Activated CD8-positive, alpha-beta memory T cell treated with anti-CD3 and anti-CD28 coated beads for 1 hour (primary cell): ENCODE measurements at places on chromosomes 4 and X.

DNA sequence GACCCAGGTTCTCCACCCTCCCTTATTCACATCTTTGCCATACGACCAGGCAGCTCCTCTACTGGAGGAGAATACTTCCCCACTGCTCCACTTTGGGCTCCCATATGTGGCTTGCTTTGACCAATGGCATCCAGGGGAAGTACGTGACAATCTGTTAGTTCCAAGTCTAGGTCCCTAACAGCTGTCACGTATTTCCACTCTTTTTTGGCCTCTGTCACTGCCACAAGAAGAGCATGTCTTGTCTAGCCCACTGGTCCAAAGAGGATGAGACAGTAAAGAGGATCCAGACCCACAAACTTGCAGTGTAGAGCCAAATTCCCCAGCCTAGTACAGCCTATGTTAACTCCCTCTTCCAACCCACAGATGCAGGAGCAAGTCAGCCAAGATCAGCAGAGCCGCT, 49.7 kb upstream of the GATB start:
- no peak for DNase-seq

DNA sequence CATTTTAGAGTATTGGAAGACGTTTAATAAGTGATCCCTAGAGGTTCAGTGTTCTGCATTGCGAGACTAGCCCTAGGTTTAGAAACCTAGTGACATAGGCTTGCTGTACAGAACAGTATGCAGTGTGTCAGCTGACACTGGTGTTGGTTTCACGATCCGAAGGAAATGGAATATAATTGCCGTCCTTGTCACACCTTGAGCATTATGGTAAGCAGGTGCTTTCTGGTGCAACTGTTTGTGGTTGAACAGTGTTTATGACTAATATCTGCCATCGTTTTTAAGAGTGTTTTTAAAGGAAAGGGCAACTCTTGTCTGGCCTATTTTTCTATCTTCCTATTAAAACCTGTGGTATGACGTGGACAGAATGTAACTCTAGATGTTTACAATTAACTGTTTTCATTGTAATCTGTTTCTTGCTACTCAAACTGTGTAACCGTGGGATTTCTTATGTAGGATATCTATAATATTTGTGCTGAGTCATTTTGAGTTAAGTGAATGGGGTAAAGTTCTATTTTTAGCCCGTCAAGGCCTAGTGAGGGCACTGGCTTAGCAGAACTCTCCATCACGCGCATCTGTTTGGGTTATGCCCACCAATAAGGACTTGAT, 53.8 kb upstream of the TBC1D14 start:
- DNase-seq = peak; percentile 6

- no peak for DNase-seq
Observed at GRCh38 chr4:164383358-164384220, 370.3 kb upstream of the SMIM31 start.

- no peak for DNase-seq
Observed at GRCh38 chr4:89434364-89434988, 126.9 kb upstream of the GPRIN3 start.

- no peak for DNase-seq
Observed at GRCh38 chr4:114302472-114302871, 296.1 kb upstream of the UGT8 start.

- no peak for DNase-seq
Observed at GRCh38 chr4:19520939-19521520, 730.7 kb upstream of the SLIT2 start.

GRCh38 chrX:145213504-145213903, 33.8 kb upstream of the SPANXN1 start:
- no peak for DNase-seq

- no peak for DNase-seq
Observed at GRCh38 chr4:39341075-39341725, 25.0 kb downstream of the RFC1 start.

- no peak for DNase-seq
Observed at GRCh38 chr4:142539796-142540482, 306.2 kb downstream of the INPP4B start.

- no peak for DNase-seq
Observed at GRCh38 chr4:53023677-53024299, 161.7 kb downstream of the RASL11B start.

DNA sequence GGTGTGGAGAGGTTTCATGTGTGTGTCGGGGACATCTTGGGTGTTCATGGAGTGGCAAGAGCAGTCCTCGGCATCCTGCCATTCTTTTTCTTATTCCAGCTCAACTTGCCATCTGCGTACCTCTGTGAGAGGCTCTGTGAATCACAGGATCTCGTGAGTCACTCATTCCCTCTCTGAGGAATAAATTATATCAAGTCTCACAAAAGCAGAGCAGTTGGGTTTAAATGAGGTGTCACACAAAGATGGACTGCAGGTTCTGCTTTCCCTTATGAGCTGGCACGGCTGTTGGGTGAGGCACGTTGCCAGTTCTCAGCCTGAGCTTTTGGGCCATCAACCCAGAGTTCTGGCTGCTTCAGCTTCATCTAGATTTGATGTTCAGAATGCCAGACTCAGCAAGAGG, 6.8 kb upstream of the OCIAD2 start:
- no peak for DNase-seq

GRCh38 chr4:151912632-151913031, 151.8 kb upstream of the GATB start:
- DNase-seq = no peak

DNA sequence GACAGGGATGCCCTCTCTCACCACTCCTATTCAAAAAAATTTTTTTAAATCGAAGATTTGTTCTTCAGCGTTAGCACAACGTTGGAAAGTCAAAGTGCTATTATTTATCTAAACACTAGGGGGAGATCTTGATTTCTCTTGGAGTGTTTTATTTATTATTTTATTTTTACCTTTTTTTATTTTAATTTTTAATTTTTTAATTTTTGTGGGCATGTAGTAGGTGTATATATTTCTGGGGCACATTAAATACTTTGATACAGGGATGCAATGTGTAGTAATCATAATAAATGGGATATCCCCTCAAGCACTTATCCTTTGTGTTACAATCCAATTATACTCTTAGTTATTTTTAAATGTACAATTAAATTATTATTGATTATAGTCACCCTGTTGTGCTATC, 37.4 kb upstream of the SLC10A4 start:
- DNase-seq = no peak

DNA sequence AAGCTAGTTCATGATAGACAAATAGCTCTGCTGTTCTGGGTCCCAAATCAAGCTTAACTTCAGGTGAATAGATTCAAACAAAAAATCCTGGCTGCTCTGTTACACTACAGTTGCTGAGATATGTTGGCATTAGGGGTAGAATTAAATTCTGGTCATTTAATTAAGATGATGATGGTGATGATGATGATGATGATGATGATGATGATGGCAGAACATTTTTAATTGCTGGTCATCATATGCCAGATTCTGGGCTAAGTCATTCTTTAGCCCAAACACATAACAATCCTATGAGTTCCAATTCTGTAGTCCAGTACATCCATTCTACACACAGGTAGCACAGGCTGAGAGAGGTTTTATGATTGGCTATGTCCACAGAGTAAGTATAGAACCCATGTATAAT, 741.5 kb downstream of the STIM2 start:
- DNase-seq = no peak

DNA sequence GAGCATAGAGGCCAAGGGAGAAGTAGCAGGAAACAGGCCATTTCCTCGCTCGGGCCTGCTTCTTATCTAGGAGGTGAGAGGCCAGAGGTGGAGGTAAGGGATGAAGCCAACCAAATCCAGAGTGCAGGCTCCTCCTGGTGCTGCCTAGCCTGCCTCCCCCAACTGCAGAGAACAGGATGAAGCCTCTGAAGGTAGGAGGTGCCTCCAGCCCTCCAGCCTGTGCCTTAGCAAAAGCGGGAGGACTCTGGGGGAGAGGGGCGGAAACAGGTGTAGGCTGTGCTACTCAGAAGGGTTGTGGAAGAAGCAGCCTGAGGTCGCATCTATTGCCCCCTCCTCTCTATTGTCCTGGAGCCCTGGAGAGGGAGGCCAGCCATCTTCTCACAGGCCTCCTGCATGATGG, 2.9 kb upstream of the MTM1 start:
- no peak for DNase-seq

DNA sequence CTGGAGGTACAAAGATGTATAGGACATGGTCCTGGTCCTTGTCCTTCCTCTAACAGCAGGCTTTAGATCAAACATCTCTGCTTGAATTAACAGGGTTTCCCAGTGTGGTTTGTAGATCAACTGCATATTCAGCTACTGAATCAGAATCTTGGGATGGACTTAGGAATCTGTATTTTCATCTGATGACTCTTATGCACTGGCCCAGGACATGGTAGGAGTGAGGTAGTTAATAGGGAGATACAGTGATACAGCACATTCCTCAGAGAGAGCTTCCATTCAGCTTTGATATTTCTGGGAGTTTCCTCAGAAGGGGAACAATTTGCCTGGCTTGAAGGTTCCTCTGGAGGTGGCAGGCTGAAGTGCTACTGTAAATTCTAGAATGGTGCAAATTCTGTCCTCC, 203.1 kb downstream of the LARP7 start:
- DNase-seq = no peak

GRCh38 chrX:129690435-129690834, 35.7 kb upstream of the APLN start:
- DNase-seq = no peak

DNA sequence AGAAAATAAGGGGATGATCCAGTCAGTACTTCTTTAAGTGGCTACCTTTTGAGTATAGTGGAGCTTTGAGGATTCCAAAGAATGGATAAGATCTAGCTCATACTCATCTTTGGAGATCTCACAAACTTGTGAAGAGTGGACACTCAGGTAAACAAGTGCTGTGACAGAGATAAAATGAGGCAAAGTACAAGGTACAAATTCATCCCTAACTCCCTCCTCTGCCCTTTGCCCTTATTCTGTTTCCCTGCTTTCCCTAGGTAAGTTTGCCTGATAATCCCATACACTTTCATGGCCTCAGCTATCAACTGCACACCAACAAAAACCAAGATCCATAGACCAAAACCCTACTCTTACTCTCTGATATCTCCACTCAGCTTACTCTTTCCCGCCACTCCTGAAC, 16.4 kb upstream of the CPEB2 start:
- no peak for DNase-seq

- DNase-seq = no peak
Observed at GRCh38 chr4:138706201-138706600, 309.4 kb upstream of the NOCT start.

- no peak for DNase-seq
Observed at GRCh38 chr4:152072906-152073305, 312.1 kb upstream of the GATB start.

GRCh38 chr4:112253382-112254000, 21.9 kb downstream of the AP1AR start:
- no peak for DNase-seq

- no peak for DNase-seq
Observed at GRCh38 chrX:74383611-74384010, 37.7 kb upstream of the SLC16A2 start.

DNA sequence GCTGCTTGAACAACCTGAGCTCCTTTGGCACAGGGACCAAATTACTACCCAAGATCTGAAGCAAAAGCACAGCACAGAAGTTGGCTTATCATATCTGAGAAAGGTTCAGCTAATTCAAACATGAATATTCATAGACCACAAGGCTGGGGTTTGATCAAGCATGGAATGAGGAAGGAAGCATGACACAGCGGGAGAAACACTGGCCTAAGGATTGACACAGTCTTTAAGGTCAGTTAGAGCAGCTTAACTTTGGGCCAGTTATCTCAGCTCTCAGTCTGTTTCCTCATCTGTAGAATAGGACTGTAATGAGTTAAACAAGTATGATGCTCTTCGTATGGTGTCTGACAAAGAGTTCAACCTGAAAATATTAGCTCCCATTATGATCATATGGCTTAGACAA, 88.5 kb upstream of the CBR4 start:
- no peak for DNase-seq

- no peak for DNase-seq
Observed at GRCh38 chrX:18424482-18425198, 768 bp upstream of the CDKL5 start.

- no peak for DNase-seq
Observed at GRCh38 chrX:106613277-106613676, 1.5 kb downstream of the RADX start.

GRCh38 chr4:90536408-90536807, 409.2 kb downstream of the CCSER1 start:
- no peak for DNase-seq

DNA sequence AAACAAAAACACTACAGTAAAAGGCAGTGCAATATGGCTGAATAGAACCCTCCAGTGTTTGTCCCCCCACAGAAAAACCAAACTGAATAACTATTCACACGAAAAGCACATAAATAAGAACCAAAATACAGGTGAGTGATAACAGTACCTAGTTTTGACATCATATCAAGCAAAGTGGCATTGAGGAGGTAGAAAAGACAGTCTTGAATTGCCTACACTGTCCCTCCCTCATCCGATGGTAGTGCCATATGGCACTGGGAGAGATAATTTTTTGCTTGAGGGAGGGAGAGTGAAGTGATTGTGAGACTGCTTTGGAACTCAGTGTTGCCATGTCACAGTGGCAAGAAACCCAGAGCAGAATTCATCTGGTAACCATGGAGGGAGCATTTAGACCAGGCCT, 99.2 kb downstream of the GPR174 start:
- DNase-seq = no peak
